ENCODE measurements at places on chromosomes 1 and 21.

DNA sequence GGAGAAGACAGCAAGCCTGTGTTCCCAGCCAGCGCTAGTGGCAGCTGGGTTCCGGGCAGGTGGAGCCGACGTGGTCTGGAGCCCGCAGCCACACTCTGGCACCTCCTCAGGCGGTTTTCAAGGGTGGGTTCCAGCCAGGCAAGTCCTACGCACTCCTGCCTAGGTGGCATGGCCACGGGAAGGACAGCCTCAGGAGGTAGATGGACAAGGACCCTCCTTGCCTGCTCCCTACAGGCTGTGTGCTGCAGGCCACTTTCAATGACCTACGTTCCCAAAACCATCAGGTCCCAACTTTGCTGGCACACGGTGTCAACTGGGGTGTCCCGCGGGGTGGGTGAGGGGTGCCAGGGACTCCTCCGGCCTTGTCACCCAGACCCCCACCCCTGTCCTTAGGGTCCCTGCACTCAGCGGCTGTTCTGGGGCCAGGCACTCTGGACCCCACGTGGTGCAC lies 6.7 kb upstream of the PTGER3 start:
- DNase-seq = no peak

- DNase-seq = no peak
Observed at GRCh38 chr1:99098589-99098988, 93.9 kb upstream of the PLPPR5 start.

DNA sequence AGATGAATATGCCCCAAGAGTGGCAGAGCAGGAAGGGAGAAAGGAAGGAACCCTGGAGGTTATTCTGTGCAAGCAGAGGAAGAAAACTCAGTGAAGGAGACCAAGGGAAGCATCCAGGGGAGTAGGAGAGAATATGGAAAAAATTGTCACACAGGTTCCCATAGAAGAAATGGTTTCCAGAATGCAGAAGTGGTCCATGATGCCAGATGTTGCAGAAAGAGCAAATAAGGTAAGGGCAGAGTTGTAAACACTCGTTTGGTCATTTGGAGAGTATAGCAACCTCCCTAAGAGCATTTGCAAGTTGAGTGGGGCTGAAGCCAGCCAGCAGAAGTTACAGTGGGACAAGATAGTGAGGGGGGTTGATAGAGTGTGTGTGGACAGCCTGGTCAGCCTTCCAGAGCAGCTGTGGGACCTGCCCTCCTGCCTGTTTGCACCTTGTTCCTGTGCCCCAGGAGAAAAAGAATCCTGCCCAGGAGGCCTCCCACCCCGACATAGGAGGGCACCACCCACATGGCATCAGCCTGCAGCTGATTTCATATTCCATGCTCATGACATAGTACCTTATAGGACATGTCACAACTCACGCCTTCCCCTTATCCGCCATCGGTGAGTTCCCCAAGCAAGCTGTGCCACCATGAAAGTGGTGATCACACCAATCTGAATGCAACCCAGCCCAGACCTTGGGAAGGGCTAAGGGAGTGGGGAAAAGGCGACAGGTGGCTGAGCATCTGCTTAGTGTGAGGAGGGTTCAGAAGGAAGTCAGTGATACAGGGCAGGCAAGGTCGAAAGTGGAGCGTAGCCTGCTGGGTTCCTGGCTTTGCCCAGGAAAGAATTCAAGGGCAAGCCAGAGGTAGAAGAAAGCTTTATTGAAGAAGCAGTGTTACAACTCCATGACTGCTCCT lies 8.2 kb upstream of the NEK2 start:
- no peak for DNase-seq

DNA sequence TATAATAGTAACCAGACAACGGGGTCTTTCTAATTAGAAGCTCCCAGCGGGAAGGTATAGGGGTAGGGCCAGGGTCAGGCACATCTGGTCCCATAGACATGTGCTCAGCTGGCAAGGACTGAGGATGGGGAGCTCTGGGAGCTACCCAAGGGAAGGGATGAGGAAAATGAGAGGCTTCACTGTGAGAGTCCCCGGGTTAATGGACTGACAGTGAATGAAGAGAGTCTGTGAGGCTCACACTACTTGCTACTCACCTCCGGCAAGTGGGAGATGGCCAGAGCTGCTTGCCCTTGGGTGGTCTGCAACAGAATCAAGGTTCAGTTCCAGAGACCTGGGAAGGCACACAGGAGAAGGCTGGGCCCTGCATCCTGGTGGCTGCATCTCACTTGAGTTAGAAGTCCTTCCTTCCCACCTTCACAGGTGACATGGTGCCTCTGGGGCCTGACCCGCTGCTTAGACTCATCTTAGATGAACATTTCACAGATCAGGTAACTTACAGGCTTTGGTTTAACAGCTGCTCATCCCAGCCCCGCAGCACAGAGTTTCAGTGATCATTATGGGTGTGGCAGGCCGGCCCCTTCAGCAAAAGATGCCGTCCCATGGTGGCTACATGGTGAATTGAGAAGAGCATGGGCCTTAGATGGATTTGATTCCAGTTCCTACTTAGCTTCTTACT lies 31.7 kb downstream of the EIF2D start:
- no peak for DNase-seq

DNA sequence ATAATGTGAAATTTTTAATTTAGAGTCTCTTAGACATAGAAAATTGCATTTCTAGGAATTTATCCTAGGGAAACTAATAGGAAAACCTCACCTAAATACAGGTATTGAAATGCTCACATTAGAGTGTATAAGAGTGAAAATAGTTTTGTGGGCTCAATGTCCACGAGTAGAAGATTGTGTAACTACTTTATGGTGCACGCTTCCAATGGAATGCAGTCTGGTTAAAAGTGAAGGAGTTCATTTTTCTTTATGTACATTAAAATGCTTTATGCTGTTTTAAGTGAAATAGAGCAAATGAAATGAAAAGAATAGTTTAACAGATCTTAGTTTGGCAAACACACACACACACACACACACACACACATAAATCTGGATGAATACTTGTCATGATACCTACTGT lies 278.2 kb downstream of the USP25 start:
- DNase-seq = no peak

DNA sequence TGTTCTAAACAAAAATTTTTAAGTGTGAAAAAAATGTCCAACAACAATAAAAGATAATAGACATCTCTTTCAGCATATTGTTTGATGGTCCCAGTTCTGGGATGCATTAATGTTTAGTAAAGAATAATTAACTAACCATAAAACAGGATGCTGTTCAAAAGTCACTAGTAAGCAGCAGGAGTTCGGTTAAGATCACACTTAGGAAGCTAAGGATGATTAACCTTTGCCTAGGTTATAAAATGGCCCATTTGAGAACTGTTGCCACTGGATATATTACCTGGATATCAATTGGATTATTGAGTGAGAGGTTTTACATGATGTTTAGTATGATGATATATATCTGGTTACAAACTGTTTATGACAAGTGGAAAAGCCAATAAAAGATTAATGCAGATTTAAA lies 171.7 kb downstream of the ATG4C start:
- DNase-seq = no peak

DNA sequence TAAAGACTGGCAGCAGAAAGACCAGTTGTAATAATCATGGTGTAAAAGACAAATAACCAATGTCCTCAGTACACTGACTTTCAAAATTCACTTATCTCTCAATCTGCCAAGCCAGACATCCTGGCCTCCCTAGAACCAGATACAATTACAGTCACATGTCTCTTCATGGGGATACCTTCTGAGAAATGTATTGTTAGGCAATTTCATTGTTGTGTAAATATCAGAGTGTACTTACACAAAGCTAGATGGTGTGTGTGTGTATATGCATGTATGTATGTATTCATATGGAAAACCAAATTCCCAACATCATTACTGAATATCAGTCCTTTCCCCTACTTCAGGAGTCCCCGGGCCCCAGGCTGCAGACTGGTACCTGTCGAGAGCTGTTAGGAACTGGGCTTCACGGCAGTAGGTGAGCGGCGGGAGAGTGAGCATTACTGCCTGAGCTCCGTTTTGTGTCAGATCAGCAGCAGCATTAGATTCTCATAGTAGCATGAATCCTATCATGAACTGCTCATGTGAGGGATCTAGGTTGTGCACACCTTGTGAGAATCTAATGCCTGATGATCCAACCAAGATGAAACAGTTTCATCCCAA lies 65.3 kb upstream of the ZNF326 start:
- no peak for DNase-seq

DNA sequence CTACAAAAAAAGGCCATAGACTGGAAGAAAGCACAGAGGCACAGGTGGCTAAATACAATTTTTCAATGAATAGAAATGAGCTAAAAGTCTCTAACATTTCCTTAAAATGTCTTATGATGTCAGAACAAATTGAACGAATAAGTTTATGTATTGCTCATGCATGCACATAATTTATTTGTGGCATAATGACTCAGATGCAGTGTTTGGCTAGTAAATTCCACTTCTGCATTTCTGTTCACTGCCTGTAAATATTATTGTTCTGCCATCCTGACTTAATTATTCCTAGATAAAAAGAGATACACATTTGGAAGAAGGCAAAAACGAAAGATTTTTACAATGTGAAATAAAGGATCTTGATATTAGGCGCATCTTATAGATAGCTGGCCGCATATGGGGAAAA lies 26.6 kb upstream of the EXO1 start:
- no peak for DNase-seq

- DNase-seq = no peak
Observed at GRCh38 chr1:223763881-223764280, 51.5 kb downstream of the CAPN2 start.

GRCh38 chr1:59718989-59719360 lies 95.8 kb upstream of the HOOK1 start:
- no peak for DNase-seq

DNA sequence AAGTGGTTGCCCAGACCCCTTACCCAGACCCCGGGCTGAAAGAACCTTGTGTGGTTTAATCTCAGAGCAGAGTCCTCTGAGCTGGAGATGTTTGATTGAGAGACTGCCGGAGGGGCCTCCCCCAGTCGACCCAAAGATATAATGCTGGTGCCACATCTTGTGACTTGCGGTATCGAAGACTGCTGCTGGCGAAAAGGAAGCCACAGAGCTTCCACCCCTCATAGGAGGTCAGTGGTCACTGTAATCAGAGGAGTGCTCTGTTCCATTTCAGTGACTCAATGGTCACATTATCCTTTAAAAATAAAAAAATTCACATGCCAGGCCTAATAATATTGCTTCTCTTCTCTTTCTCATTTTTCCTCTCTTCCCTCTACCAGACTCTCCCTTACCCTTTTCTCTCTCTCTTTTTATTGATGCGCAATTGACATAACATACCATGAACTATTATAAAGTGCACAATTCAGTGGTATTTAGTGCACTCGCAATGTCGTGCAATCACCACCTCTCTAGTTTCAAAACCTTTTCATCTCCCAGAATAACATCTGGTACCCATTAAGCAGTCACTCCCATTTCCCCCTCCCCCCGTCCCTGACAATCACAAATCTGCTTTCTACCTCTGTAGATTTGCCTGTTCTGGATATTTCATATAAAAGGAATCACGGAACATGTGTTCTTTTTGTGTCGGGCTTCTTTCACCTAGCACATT lies 52.6 kb upstream of the LYST start:
- DNase-seq = no peak

DNA sequence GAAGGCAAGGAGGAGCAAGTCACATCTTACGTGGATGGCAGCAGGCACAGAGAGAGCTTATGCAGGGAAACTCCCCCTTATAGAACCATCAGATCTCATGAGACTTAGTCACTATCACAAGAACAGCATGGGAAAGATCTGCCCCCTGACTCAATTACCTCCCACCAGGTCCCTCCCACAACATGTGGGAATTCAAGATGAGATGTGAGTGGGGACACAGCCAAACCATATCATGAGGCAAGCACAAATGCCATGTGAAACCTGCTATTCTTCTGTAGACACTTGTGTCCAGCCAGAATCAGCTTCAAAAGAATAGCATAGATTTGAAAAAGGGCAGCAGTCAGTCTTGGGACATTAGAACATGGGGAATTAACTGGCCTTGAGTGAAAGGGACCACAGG lies 32.2 kb upstream of the UBE2U start:
- DNase-seq = no peak

DNA sequence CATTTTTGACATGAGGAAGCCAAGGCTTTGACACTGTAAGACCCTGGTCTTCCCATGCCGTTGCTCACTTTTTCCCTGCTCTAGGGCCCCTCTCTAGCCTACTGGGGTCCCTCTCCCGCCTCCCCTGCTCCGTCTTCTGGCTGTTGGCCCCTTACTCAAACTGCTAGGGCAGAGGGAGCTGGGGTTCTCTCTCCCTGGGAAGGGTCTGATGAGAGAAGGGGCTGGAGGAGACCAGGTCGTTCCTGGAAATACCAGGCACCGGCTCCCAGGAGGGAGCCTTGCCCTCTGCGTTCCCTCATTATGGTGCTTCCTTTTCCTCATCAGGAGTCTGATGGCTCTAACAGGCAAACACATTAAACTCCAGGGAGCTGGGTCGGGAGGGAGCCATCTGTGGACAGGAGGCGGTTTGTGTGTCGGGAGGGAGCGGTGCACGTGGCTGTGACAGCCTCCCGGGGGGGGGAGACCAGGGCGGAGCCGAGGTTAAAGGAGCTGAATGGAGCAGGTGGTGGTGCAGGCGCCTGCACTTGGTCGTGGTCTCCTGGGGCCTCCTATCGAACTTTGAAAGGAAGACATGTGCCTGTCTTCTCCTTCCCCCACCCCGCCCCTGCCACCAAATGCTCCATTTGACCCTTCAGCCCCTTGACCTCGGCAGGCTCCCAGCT lies 35.4 kb upstream of the LHX4 start:
- DNase-seq = no peak

DNA sequence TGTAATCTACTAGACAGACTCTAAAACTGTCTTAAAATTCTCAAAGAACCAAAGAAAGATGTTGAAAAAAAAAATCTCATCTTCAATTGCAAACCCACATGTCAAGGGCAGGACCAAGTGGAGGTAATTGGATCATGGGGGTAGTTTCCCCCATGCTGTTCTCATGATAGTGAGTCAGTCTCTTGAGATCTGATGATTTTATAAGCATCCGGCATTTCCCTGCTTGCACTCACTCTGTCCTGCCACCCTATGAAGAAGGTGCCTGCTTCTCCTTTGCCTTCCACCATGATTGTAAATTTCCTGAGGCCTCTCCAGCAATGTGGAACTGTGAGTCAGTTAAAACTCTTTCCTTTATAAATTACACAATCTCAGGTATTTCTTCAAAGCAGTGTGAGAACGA lies 257.0 kb downstream of the HHIPL2 start:
- DNase-seq = no peak
